ENCODE measurements at places on chromosomes 6 and 20.

DNA sequence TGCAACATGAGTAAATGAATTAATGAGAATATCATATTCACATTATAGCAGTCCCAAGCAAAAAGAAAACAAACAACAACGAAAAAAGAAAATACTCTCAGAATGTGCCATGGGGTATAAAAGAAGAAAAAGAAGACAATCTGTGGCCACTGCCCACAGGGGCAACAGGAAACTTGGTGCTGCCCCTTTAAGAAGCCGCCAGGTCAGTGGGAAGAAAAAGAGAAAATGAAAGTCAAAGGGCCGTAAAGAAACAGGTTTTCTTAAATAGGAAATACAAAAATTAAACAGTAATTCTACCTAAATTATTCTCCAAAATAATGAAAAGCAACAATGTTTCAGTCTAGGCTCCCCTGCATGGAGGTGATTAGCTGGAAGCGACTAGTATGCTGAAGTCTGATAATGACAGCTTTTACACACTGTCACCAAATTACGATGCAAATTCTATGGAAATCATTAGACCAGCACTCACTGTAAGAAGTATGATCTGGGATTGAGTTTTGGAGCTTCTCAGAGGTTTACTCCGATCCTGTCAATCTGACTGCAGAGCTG is 23.6 kb downstream of the GMDS start:
- no peak for DNase-seq

- no peak for DNase-seq
Observed at GRCh38 chr6:146526192-146526591, 17.4 kb upstream of the RAB32 start.

- DNase-seq: no peak
Observed at GRCh38 chr20:53302695-53303412, 290.8 kb downstream of the ZNF217 start.

DNA sequence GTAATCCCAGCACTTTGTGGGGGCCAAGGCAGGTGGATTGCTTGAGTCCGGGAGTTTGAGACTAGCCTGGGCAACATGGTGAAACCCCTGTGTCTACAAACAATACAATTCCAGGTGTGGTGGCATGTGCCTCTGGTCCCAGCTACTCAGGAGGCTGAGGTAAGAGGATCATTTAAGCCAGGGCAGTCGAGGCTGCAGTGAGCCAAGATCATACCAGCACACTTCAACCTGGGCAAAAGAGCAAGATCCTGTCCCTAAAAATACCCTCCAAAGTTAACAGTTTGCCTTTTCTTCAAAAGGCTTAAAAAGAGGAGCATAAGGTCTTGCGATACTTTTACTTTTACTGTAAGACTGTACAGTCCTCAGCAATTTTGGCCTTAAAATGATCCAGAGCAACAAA is 10.7 kb upstream of the SPTLC3 start:
- no peak for DNase-seq

DNA sequence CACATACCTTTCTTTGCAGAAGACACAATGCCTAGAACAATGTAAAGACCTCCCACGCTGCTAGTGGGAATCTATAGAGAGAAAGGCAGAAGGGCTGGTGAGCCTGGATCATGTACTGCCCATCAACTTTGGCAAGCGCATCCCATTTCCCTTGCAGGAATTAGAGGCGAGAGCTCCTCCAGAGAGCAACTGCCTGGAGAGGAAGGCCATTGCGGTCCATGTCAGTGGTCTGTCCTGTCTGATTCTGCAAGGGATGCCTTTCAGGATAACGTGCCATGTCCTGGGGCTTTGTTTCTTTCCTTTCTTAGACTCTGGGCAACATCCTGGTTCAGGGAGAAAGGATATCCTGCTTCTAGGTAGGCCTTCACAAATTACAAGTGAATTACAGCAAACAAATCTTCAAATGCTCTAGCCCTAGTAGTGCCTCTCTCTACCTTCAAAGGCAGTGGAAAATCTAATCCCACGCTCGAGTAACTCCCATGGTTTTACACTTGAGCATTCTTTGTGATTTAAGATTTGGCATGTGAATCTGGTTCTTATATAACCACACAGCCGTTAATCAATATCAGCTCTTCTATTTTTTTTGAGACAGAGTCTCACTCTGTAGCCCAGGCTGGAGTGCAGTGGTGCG is 38.5 kb downstream of the GCNT2 start:
- DNase-seq: no peak

DNA sequence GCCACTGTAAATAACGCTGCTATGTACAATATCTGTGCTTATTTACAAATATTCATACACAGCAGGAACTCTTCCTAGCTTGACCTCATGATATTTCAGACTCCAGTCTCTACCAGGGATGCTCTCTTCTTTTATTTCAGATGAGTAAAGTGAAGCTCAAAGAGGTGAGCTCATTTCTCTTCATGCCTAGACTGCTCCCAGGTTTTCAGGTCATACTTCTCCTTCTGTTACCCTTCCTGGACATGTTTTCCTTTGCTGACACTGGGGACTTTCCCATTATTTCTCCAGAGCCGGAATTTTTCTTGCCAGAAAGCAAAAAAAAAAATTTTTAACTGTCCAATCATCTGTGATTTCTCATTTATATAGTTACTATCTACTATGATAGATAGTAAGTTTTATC is 147.2 kb upstream of the DST start:
- DNase-seq: no peak

Data from putamen (tissue), 1 donor.